ENCODE measurements at places on chromosomes 2 and 18.
A peak's percentile ranks its signal among the peaks of the same experiment; 100 is the strongest.

- no peak for DNase-seq
These were observed 2.2 kb downstream of the C1D start for GRCh38 chr2:68060652-68061051.

GRCh38 chr18:68922392-68922791 is 124.5 kb downstream of the CCDC102B start:
- DNase-seq = no peak

- no peak for DNase-seq
These were observed 40.5 kb upstream of the SESTD1 start for GRCh38 chr2:179305125-179305524.

GRCh38 chr2:25385910-25386309 is 44.2 kb upstream of the DNMT3A start:
- DNase-seq = no peak

DNA sequence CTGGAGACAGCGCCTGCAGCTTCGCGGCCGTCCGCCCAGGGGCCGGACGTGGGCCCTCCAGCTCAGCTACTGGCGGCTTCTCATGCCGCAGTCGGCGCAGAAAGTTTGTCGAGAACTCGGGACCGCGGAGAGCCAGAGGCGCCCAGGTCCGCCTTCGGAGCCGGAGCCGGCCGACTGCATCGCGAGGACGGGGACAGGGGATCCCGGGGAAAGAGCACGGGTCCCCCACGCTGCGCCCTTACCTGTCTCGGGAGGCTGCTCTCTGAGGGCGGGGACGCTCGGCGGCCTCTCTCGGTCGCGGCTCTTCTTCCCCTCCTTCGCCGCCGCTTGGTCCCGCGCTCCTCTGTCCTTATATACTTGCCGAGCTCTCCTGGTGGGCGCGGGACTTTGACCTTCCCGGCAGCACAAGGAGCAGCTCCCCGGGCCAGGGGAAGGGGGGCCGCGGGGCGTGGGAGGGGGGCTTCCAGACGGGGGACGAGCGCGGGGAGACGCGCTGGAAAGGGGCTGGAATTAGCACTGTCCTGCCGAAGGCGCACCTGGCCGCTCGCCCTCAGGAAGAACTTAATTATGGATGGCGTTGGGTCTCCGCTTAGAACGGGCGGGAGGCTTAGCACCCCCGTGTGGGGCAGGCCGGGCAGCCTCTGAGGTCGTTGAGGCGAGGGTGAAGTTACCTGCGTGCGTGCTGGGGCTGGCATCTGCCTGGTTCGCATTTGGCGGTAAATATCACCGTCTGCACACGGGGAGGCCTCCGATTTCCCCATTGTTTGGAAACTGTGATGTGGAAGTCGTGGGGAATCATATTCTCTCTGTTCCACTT is at the start of gene POMC:
Gene POMC, minus strand, starts transcription at position 325 of the 817 bp plus-strand sequence. CDS start 3,808 bp downstream, outside the sequence.
- DNase-seq = peak; percentile 20

DNA sequence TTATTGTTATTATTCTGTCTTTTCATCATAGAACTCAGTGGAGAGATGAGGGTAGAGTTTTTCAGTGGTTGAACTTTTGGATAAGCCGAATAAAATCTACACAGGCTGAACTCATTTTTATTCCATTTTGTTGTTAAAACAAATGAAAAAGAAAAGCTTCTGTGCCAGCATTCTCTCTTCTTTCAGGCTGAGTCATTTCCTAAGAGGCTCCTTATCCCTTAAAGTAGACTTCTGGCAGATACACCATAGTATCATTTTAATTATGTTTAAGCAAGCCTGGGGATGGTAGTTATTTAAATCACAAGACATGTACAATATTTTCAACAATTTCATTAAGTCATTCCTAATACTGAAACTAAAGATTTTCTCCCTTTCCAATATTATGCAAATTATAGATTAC is 1364.0 kb upstream of the NRXN1 start:
- DNase-seq = no peak

GRCh38 chr2:182291296-182291695 is 135.5 kb downstream of the PDE1A start:
- DNase-seq = no peak

GRCh38 chr2:232526372-232526941 is 497 bp downstream of the CHRND start:
- DNase-seq = no peak

DNA sequence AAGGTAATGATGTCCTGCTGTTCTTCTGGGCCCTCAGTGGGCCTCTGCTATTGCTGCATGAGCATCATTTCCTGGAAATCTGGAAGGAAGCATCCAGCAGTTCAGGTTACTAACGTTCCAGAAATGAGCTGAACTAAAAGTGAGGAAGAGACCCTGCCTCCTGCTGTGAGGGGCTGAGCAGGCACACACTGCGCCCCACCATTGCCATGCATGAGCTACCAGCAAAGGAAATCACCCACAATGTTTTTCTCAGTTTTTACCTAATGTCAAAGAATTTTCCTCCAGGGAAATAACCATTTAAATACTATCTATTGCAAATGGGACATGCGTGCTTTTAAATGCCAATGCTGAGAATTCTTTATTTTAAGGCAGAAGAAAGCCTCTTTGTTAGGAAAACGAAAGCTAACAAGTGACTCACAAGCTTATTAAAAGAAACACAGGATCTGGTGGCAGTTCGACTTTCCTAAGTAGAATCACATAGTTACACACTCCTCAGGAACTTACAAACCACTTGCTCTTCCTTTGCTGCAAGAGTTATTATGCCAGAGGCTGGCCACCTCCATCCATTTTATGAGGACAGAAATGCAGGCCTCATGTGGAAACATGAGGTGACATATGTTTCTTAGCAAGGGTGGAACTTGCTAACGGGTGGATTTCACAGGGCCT is 152.6 kb upstream of the TTC39C start:
- no peak for DNase-seq

DNA sequence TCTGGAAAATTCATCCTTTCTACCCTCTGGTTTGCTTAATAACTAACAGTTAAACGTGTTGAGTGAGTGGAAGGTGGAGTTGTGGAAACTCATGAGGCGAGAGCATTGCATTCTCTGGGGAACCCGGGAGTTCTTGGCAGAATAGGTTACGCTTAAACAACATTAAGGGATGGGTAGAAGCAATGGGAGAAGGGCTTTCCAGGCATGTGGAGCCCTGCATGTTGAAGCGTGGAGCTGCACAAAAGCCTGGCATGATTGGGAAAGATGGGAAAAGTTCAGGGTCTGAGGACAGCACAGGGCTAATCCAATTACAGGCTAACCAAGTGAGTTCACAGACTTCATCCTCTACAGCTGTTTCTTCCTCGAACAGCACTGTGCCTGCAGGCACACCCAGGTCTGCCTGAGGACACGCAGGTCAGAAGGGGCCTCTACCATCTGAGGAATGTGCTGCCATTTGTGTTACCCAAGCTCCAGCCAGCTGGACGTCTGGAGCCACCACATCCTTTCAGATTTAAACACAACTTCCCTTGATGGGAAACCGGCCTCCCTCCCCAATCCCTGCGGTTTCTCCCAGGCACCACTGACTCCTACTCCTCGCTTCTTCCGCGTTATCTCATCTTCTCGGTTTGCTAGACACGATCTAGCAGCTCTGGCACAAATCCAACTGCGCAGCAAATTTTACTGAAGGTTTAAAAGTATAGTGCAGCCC is 164.2 kb downstream of the ANTXR1 start:
- no peak for DNase-seq
